ENCODE measurements at places on chromosomes 6 and 20.

DNA sequence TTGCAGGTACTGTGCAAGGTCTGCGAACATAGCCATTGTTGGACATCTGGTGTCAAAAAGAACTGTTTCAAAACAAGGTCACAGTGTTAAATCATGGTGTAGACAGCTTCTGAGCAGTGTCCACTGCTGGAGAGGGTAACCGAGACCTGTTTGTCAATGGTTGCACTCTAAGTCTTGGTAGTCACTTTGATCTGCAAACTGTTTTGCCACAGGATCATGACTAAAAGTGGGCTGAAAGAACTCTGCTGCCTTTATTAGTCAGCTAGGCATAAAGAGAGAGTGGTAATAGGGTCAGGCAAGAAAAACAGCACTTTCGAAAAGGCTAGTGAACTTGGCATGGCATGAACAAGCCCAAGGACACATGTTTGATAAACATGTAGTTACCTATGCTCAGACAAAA is 552.3 kb upstream of the CITED2 start:
- no peak for DNase-seq

GRCh38 chr6:72703093-72703492 is 81.2 kb downstream of the KCNQ5 start:
- DNase-seq, result no peak

DNA sequence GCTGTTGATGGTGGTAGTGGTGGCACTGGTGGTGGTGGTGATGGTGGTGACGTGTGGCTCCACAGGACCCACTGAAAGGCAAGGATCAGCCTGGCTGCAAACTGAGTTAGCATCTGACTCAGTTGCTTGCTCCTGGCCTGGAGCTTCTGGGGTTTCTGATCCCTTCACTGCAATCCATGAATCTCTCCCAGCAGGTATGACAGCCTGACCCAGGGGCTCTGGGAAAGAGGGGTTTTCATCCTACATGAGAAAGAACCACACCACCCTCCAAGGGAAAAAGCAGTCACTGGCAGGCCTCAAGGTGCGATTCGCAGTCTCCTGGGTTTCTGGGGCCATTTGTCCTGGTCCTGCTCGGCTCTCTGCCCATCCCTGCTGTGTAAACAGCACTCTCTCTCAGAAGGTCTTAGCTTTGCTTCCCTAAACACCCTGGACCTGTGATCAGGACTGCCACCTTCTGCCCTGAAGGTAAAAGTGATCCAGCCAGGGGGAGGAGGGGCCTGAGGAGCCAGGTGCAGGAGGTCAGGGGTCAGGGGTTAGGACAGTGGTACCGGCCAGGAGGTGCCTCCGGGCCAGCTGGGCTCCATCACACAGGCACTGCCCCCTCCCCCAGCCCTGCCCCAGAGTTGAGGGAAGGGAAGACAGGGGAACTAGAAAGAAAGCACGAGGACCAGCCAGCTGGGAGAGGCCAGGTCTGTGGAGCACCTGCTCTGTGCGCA is 152.0 kb downstream of the BMP7 start:
- DNase-seq, result no peak

DNA sequence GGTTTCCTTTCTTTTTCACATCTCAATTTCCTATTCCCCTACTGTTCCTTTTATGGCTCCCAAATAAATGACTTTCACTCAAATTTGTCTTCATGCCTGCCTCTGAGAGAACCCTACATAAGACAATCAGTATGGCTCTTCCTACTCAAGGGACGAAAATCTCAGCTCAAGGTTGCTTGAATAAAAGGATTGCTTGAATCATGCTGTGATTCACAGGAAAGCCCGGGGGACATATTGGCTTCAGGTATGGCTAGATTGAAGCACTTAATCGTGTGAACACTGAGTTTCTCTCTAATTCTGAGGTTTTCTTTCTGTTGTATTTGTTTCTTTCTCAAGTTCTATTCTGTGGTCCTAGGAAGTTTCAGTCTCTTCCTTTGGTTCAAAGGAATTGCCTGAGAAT is 140.3 kb upstream of the SULF2 start:
- DNase-seq, result no peak

DNA sequence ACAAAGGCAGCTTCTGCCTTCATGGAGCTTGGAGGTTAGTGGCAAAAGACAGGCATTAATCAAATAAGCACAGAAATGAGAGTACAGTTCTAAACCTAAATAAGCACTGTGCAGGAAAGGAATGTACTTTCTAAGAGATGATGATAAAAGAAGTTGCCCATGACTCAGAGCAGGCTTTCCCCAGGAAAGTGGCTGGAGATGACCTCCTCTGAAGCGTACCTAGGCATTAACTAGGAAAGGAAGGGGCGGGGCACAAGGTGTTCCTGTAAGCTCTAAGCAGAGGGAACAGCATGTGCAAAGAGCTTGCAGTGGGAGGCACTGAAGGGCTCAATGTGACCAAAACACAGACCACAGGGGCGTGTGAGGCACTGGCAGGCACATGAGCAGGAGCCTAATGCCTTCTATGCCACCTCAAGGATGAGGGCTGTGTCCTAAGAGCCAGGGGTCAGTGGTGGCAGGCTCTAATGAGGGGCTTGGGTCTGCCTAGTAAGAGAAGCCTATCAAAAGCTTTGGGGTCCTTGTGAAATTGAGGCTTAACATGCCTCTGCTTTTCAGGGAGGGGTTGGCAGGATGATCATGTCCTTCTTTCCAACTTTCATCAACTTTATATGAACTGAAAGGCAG is 4.9 kb downstream of the SSTR4 start:
- no peak for DNase-seq

- no peak for DNase-seq
These were observed 123.0 kb downstream of the DOK5 start for GRCh38 chr20:54598352-54598751.

DNA sequence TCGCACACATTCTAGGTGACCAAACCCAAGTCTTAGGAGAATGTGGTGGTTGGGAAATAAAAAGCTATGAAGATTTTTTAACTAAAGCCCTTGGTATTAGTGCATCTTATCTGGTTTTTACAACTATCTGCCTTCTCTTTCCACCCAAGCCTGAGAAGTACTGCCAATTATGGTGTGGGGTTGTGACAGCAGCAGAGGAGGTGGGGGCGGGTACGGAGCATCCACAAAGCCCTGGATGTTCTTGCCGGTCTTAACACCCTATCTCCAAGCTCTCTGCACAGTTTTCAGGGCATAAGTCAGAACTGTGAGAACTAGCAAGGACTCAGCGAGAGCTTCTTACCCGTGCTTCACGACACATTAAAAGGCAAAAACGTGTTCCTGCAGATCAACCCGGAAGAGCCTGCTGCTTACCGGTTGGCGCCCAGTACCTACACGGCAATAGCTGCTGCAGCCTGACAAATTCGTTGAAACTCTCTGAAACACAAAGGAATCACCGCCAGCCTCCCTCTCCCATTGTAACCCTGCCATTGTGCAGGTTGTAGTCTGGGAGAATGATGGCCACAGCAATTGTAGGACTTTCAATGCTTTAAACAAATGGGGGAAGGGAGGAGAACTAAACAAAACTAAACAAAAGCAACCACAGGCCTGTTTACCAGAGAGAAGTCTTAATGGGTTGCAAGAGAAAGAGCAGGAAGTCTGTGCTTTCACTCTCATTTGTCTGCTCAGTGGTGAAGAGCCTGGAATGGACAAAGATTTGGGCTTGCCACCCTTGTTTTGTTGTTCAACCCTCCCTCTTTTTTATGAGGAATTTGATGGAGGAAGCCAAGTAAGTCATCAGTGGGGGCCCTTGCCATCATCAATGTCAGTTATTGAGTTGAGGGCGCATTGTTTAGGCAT is 461.0 kb upstream of the JARID2 start:
- no peak for DNase-seq

DNA sequence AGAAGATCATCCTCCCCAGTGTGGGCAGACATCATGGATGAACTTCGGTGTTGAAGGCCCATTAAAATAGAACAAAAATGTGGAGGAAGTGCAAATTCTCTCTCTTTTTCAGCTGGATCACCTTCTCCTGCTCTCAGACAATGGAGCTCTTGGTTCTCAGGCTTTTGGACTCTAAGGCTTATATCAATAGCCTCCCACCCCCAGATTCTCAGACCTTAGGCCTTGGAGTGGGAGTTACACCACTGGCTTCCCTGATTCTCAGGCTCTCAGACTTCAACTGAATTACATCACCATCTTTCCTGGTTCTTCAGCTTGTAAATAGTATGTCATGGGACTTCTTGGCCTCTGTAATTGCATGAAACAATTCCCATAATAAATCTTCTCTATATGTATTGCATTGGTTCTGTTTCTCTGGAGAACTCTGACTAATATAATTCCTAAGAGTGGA is 36.6 kb downstream of the NSFL1C start:
- no peak for DNase-seq

GRCh38 chr6:29201966-29202365 is 31.3 kb downstream of the OR2J2 start:
- DNase-seq, result no peak

DNA sequence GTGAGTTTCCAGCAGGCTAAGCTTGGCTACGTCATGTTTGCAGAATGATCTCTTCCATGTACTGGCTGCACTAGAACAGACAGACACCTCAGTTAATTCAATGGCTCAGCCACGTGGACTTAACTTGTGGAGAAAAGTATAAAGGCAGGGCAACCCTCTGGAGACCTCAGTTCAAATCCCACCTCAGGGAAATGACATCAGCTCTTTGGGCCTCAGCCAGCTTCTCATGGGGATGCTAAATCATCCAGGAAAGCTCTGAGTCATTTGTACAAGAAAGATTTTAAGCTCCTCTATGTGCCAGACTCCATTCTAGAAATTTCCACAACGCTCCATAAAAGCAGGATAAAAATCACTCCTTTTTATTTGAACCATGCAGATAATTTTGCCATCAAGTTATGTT is 128.5 kb upstream of the SALL4 start:
- DNase-seq, result no peak

GRCh38 chr20:11711214-11711613 is 206.5 kb upstream of the BTBD3 start:
- DNase-seq, result no peak

GRCh38 chr6:73823046-73823735 is 127.2 kb downstream of the CD109 start:
- DNase-seq, result no peak

- no peak for DNase-seq
These were observed 155.7 kb upstream of the CDYL start for GRCh38 chr6:4620284-4621151.

Data from stimulated activated CD8-positive, alpha-beta memory T cell treated with anti-CD3 and anti-CD28 coated beads, Interleukin-4, amount 100 ng/mL, for 4 hours (primary cell).